ENCODE measurements at places on chromosomes 5 and 9.

DNA sequence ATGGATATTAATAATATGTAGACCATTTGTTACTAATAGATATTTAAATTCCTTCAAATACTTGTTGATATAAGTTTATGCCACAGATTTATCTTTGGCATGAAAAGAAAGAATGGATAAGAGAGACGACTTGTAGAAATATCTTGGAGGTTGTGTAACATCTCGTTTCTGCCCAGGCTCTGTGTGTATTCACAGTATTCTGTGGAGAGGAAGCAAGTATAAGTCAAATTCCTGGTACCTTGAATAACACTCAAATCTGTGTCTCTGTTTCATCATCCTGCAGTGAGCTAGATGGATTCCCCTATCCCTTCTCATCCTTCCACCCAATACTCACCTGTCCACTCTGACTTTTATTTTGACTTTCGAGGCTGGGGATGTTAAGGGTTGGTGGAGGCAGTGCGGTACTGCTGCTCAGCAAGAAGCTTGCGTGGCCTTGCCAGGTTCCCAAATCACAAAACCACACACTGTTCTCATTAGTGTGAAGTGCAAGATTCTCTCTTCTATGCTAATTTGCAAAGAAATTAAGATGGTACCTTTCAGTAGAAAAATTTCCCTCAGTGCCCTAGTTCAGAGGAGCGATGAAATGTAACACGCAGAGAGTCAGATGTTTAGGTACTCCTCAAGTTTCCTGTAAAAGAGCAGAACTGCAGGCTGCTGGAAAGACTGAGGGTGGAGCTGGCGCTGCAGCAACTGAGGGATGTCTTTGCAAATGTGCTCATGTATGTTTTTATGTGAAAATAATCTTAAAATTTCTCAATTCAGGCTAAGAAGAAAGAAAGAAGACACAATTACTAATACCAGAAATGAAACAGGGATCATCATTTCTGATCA, 42.6 kb upstream of the ANKRD18A start:
- DNase-seq, result no peak

DNA sequence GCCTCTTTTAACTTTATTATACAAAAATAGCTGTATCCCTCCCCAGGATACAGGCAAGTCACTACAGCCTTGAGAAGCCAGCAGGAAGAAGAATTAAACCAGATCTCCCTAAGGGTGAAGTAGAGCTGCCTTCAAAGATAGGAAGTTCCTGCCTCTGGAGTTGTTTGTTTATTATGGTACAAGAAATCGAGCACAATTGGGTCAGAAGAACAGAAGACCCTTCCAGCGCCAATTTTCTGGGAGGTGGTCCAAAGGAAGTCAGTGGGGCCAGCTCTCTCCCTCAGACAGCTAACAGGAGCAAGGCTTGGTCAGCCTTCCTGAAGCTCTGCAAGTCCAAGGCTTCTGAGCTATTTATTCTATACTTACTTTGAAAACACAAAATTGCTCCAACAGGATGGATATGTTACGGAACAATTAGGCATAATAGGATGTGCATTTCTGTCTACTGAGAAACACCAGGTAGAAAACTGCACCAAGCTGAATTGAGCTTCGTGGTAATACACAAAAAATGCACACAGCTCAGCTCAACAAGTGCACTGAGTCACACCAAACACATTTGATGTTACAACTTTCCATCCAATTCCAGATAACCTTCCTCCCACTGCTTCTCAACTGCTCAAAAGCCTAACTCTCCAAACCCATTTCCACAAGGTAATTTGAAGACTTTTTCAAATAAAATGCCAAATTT, 16.0 kb downstream of the SERINC5 start:
- DNase-seq, result peak; percentile 55

DNA sequence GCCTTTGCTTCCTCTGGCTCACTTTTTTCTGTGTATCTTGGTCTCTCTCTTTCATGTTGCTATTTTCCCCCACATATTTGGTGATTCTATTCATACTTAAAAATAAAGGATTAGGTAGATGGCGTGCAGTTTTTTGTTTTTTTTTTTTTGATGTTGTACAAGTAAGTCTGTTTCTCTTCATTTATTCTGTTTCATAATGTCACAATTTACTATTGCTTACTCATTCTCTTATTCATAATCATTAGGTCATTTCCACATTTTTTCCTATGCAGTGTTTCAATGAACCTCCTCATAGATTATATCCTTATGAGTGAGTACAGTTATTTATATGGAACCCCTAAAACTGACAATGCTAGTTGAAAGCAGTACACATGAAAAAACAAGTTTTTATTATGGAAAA, 136.3 kb downstream of the APBA1 start:
- DNase-seq, result no peak

GRCh38 chr9:125816321-125816720, 69.1 kb downstream of the PBX3 start:
- DNase-seq, result no peak

DNA sequence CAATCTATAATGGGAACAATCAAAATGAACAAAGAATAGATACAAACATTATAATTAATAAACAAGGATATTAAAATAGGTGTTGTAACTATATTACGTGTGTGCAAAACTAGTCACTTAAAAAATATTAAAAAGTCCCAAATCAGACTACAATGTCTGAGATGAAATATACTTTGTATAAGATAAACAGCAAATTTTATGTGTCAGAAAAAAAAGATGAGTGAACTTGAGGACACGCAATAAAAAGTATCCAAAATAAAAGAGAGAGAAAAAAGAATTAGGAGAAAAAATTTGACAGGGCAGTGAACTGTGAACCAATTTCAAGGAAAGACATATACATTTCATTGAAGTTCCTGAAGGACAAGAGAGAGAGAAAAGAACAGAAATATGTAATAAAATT, 37.0 kb downstream of the AGTPBP1 start:
- no peak for DNase-seq

GRCh38 chr5:1380910-1381309, 36.0 kb upstream of the CLPTM1L start:
- no peak for DNase-seq

DNA sequence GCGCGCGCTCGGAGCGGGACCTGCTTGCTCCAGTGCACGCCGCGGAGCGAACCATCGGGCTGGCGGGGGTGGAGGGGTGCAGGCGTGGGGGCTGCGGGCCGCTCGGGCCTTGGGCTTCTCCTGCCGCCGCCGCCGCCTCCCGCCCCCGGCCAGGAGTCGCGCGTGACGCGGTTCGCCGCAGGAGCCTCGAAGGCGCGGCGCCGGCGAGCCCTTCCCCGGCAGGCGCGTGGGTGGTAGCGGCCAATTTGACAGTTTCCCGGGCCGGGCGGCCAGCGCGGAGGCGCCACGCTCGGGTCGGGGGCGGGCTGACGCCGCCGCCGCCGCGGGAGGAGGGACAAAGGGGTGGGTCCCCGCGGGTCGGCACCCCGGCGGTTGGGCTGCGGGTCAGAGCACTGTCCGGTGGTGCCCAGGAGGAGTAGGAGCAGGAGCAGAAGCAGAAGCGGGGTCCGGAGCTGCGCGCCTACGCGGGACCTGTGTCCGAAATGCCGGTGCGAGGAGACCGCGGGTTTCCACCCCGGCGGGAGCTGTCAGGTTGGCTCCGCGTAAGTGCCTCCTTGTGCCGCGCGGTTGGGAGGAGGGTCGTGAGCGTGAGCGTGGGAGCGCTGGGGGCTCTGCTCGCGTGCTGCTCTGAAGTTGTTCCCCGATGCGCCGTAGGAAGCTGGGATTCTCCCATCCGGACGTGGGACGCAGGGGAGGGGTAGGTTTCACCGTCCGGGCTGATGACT, at the start of gene TJP2:
TJP2 (plus strand) TSS at position 387 of the 725 bp plus-strand sequence; CDS start at position 483, 96 bp downstream.
- DNase-seq, result no peak

DNA sequence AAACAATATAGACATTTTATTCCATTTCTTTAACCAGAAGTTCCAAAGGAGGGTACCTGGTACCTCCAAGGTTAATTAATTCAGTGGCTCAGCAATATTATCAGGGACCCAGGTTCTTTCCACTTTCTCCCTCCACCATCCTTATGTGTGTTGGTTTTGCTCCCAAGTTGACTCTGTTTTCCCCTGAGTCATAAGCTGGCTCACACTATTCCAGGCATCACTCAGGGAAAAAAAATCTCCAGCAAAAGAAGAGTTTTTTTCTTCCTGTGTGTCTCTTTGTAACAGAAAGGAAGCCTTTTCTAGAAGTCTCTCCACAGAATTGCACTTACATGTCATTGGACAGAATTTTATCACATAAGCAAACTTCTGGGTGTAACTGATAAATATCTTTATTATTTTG, 31.2 kb upstream of the GALNT10 start:
- no peak for DNase-seq

DNA sequence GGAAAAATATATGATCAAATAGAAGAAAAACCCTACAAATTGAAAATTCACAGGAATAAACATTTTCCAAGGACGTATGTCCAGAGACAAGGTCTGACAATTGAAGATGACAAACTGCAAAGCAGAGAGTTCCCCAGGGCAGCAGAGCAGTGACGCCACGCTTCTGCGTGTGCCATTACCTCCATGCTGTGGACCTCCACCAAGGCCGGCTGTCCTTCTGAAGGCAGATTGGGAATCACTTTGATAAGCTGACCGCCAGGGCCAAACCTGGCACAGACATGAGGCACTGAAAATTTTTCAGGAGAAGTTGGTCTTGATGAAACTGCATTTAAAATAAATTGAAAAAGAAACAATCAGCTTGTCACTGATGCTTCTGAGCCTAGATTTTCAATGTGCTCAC, 18.6 kb downstream of the SEC16A start:
- DNase-seq, result no peak

GRCh38 chr5:122462486-122462885, 150.4 kb downstream of the SNCAIP start:
- DNase-seq, result no peak

GRCh38 chr9:3863686-3864085, 337.9 kb upstream of the RFX3 start:
- DNase-seq, result no peak

- no peak for DNase-seq
Measured at GRCh38 chr9:19631181-19631580, 157.7 kb downstream of the SLC24A2 start.

DNA sequence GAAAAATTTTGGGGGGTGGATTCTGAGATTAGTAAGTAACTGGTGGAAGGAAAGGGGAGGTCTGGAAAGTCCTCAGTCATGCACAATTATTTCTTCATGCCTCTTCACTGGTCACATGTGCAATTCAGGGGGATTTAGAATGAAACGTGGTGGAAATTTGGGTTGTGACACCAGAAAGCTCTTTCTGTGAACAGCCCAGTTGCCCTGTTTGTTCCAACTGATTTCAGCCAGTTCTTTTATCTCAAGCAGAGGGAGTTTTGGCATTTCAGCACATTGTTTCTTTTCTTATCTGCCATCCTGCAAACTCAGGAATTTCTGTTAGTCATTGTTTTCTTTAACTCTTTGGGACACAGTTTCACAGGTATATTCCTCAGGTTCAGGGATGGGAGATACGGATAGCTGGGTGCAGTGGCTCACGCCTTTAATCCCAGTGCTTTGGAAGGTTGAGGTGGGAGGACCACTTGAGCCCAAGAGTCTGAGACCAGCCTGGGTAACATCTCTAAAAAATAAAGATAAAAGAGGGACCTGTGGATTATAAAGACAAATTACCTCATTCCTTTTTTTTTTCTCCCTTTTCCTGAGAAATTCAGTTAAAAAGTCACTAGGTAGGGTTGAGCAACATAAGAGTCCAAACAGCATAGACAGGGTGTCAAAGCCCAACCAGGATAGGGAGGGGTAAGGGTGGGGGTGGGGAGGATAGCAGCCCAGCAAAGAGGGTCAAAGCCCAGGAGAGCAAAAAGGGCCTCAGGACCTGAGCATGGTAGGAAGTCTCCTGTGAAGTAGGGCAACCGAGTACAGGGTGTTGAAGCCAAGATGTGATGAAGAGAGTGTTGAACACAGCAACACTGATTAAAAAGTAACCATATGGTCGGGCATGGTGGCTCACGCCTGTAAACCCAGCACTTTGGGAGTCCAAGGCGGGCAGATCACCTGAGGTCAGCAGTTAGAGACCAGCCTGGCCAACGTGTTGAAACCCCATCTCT, 5.4 kb upstream of the B4GALT1 start:
- no peak for DNase-seq

DNA sequence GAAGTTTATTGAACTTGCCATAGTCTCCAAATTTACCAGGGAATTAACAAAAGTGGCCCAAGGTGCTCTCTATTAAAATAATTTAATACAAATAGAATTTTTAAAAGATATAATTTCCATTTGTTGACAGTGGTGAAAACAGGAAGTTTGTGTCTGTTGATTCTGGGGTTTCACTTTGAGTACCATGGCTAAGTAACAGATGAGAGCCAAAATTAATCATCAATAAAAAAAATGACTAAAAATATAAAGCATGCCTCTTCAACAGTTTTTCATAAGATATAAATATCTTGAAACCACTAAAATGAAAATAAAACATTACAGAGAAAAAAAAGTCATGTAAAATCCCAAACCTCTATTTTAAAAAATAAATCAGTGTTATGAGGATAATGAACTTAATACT, 49.8 kb downstream of the SGCD start:
- DNase-seq, result no peak

DNA sequence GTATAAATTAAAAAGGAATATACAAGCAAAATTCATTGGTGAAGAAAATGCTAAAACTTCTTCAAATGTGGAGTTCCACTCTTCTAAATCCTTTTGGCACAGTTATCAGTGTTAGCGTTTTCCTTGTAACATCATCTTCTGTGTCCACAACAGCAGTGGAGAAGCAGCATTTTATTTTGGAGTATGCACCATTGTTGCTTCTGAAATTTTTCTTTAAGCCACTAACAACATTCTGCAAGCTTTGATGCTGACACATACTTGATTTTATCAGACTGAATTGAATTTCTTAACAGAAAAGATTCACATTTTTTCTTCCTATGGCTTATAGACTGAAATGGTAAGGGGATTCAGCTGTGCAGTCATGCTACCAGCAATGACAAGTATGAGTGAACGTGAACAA, 60.8 kb upstream of the PTGER4 start:
- no peak for DNase-seq
